CD4-positive, alpha-beta memory T cell (primary cell): ENCODE measurements at places on chromosomes 3 and 15.

GRCh38 chr15:86275361-86275760 lies 195.7 kb downstream of the AGBL1 start:
- DNase-seq, result no peak

DNA sequence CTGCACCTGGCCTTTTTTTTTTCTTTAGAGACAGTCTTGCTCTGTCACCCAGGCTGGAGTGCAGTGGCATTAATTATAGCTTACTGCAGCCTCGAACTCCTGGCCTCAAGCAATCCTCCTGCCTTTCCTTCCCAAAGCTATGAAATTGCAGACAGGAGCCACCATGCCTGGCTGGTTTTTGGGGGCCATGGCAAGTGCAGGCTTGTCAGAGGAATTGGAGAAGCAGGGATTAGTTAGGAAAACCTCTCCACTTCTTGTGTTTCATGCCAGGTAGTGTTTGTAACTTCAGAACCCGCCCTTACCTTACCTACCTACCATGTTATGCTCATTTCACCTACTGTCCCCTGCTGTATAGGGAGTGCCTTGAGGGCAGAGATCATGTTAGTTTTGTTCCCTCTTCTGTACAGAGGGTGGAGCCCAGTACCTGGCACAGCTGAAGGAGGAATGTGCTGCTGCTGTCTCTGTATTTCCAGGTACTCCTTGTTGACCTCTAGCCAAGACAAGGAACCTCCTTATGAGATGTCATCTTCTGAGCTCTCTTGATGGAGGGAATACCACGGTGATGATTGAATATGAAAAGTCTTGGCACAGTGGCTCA lies 43.8 kb downstream of the TRAK1 start:
- DNase-seq, result no peak

DNA sequence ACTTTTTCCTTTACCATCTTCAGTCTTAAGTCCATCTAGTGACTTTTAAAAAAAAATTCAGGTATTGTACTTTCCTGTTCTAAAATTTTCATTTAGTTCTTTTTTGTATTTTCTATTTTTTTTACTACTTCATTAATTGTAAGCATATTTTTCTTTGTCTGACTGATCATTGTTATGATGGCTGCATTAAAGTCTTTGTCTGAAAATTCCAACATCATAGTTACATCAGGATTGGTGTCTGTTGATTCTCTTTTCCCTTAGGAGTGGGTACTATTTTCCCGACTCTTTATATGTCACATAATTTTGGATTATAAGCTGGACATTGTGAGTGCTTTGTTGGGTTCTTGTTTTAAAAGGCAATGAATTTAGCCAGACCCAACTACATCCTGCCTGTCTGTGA lies 34.9 kb upstream of the POLR2M start:
- DNase-seq, result no peak

DNA sequence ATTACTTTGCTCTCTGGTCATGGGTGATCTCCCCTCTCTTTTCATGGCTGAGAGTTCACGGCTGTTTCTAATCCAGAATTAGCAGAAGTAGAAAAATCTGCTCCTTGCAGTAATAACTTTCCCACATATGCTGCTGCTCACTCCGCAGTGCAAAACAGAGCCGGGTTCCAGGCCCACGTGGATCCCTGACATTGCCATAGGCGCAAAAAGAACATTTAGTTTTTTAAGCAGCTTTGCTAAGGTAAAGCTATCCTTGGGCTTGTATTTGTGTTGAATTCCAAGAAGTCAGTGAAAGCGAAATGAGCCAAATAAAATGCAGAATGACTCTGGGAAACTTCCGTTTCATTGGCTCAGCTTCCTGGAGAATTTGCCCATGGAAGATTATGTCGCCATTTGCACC lies 633.7 kb upstream of the SUCLG2 start:
- no peak for DNase-seq

DNA sequence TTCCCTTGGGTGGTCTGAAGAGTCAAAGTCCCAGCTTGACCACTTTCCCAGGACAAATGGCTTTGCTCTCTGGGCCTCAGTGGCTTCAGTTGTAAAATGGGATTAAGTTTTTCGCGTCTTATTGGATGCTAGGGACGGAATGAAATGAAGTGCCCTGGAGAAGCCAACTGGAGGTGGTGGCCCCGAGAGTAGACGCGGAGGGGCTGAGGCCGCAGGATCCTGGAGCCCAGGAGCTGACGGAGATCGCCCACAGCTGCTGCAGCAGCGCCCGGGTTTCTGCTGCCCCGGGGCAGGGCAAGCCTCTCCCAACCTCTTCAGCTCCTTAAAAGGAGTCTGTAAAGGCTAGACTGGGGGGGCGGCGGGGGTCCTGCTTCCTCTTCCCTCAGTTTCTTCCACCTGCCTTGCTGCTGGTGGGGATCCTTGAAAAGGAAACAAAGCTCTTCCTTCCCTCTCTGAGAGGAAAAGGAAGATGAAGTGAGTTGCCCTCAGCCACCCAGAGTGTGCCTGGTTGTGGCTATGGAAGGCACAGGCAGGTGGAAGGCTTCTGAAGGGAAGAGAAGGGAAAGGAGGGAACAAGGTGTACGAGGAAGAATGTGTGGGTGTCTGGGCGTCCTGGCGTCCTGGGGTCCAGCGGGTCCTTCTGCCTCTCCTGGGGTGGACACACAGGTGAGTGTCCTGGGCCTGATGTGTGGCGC lies 967 bp upstream of the BNC1 start:
- no peak for DNase-seq

DNA sequence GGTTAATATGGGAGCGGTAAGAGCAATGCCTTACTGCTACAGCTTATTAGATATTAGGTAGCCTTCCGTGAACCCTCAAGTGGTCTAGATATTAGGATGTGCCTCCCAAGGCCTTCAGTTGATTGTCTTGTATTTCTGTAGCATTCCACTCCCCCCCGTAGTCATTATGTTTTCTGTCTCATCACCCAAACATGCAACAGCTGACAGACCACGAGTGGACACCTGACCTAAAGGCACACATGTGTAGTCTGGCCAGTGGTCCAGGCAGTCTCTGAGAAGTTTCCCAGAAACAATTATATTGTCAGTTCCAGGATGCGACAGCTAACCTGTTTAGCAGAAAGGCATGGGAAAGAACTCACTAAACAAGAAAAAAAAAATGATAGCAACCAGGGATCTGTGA lies 1000.9 kb downstream of the AGBL1 start:
- DNase-seq, result no peak
